Suppressor macrophage treated with lipopolysaccharide for 1 hour (primary cell): ENCODE measurements at places on chromosomes 11 and 22.

GRCh38 chr11:6962141-6962540, 35.9 kb downstream of the ZNF215 start:
- no peak for DNase-seq

DNA sequence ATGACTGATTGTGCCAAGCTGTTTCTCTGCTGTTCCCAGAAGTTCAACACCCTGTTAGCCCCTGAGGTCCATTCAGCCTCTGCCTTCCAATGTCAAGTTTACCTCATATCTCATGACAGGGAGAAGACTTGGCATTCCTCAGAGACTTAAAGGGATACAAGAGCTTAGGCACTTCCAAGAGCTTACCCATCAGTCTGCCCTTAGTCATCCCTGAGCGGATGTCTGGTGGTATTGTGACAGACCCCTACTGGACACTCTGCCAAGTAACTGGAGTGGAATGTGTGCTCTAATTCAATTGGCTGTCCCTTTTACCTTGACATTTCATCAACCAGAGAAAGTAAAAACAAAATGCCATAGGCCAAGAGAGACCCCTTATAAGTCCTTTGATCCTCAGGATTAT, 151.5 kb downstream of the AASDHPPT start:
- DNase-seq: no peak

DNA sequence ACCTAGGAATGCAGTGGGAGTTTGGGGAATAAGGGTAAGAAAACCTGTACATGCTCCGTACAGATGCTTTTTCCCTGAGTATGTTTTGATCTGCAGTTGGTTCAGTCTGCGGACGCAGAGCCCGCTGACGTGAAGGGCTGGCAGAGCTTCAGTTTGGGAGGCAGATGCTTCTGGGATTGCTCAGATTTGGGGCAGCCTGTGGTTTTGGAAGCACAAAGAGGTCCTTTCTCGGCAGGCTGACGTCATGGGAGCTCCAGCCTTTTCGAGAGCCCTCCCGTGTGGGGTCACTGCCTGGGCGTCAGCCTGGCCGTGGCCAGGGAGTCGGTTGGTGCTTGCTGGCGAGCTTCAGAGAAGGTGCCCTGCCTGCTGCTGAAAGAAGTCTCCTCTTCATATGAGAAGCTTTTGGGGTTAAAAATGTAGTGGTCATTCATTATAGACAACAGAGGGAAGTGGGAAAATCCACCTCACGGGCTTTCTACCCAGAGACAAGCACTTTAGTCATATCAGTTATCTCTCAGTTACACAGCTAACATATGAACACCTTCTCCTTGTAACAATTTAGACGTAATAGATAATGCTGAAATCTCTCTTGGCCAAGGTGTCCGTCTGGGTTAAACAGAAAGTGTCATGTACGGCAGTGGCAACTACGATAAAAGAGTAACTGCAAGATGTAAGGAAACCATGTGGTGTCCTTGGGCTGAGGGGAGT, 26.8 kb downstream of the TPCN2 start:
- no peak for DNase-seq

DNA sequence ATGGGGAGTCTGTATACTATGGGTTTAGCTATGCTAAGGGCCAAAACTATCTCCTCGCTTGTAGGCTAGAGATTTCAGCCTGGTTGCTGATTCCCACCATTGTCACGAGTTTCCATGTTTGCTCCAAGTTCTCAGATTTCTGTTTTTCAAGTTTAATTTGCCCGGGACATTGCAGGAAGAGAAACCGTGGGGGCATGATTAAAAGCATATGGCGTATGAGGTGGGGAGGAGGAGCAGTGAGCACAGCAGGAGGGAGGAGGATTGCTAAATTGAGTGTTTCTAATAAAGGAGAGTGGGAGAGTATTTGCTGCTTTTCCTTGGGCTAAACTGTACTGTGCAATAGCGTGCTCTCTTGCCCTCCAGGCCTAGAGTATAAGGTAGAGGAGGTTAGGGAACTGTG, 558.4 kb downstream of the METTL15 start:
- DNase-seq: no peak

DNA sequence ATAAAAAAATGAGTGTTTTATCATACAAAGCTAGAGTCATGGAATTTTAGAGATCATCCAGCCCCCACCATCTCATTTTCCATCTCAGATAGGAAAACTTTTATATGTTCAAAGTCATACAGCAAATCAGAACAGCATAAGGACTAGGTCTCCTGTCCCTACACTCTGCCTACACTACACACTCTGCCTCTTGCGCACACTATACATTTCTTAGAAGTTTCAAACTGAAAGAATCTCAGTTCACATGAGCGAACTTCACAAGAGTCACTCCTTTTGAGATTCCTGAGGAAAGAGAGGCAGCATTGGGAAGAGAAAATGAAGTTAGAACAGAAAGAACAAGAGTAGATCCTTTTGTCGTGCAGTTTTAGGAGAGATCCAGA, 36.5 kb downstream of the ART5 start:
- no peak for DNase-seq

- DNase-seq: no peak
These were observed 20.0 kb upstream of the LMO1 start for GRCh38 chr11:8283465-8284230.

- no peak for DNase-seq
These were observed 557 bp downstream of the PACSIN2 start for GRCh38 chr22:43014316-43014868.
